ENCODE measurements at places on chromosomes 1 and 21.

DNA sequence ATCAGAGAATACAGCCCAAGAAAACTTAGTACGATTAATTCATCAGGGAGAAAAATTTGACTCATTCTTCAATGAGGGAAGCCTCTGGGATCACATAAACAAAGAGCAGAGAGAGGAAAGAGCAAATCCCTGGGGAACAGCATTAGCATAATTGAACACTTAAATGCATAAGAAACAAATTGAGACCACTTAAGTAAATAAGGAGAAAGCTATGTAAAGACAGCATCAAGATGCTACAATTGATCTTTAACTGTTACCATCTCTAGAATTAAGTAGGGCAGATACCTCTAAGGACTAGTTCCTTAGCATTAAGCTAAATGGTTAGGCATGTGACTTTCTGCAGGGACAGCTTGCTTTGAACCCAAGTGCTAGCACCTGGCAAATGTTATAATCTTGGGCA, 265.1 kb upstream of the NEGR1 start:
- peak; percentile 36 for DNase-seq

GRCh38 chr1:235952950-235953615, 86.4 kb upstream of the LYST start:
- DNase-seq: no peak

- DNase-seq: peak; percentile 50
These were observed at the start of gene KCNA2 for GRCh38 chr1:110605901-110606656. Gene KCNA2, minus strand, starts transcription at chr1:110606358. Its CDS starts 1,576 bp downstream, at chr1:110604782.

- DNase-seq: no peak
These were observed 88.2 kb downstream of the NFIA start for GRCh38 chr1:61170328-61171238.

GRCh38 chr1:2381741-2382620, 9.4 kb downstream of the MORN1 start:
- peak; percentile 47 for DNase-seq

- DNase-seq: peak; percentile 18
These were observed 366.3 kb upstream of the ESRRG start for GRCh38 chr1:217089361-217090014.

- DNase-seq: no peak
These were observed 14.8 kb downstream of the MGST3 start for GRCh38 chr1:165645654-165646366.

- peak; percentile 55 for DNase-seq
These were observed 6.7 kb downstream of the UROD start for GRCh38 chr1:45018599-45019230.

GRCh38 chr1:43936431-43937151, 3.0 kb downstream of the ARTN start:
- DNase-seq: peak; percentile 51

All from NT2/D1 (cell line).